Stimulated activated CD8-positive, alpha-beta memory T cell treated with anti-CD3 and anti-CD28 coated beads, Interleukin-4, amount 100 ng/mL, for 4 hours (primary cell): ENCODE measurements at places on chromosomes 7 and 10.

DNA sequence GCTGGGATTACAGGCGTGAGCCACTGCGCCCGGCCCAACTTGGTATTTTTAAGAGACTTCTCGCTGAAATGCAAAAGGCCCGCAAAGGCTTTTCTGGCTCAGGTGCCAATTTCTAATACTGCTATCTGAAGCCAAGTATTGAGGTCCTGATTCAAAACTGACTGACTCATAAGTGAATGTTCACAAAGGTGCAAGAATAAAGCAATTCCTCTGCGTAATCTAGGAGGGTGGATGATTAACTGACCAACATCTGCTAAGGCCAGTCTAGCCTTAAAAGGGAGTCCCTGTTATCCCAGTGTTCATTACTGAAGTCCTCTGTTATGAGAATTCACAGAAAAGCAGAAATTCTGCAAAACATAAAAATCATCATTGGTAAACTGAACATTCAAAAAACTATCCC, 111.4 kb downstream of the SRPK2 start:
- DNase-seq = no peak

GRCh38 chr7:139384611-139385010, 24.9 kb downstream of the LUC7L2 start:
- DNase-seq = no peak

- DNase-seq = no peak
Measured at GRCh38 chr7:147579148-147579547, 1011.4 kb upstream of the C7orf33 start.

DNA sequence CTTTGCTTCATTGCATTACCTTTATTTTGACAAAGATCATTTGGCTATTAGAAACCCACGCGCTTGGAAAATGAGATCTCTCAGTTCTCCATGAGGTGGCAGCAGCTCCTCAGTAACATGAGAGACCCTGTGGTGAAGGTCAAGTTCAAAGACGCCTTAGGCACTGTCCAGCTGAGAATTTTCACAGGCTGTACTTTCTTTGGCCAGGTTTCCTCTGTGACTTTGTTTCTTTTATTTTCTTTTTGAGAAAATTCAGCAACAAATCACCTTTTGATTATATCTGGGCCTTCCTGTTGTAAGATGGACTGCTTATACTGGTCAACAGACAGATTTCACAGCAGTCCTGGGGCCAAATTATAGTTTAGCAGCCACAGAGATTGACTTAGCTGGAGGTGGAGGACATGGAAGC, 54.5 kb downstream of the RAB18 start:
- no peak for DNase-seq

GRCh38 chr10:75788394-75789205, 357.2 kb downstream of the LRMDA start:
- no peak for DNase-seq

DNA sequence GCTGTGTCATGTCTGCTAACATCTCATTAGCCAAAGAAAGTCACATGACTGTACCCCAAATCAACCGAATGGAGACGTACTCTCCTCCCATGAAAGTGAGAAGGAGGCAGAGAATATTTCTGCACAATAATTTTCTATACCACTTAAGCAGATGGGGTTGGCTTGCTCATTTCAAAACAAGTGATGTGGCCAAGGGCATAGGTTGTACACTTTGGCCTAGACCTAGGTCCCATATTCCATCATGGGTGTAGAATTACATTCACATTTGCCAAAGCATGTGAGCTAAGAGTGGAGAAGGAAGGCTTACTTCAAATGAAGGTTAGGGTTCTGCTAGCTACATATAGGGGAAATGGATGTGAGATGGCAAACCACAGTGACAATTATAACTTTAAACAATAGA, 83.0 kb downstream of the ZNF365 start:
- no peak for DNase-seq

- DNase-seq = no peak
Measured at GRCh38 chr7:134780166-134780828, 863 bp downstream of the CALD1 start.

DNA sequence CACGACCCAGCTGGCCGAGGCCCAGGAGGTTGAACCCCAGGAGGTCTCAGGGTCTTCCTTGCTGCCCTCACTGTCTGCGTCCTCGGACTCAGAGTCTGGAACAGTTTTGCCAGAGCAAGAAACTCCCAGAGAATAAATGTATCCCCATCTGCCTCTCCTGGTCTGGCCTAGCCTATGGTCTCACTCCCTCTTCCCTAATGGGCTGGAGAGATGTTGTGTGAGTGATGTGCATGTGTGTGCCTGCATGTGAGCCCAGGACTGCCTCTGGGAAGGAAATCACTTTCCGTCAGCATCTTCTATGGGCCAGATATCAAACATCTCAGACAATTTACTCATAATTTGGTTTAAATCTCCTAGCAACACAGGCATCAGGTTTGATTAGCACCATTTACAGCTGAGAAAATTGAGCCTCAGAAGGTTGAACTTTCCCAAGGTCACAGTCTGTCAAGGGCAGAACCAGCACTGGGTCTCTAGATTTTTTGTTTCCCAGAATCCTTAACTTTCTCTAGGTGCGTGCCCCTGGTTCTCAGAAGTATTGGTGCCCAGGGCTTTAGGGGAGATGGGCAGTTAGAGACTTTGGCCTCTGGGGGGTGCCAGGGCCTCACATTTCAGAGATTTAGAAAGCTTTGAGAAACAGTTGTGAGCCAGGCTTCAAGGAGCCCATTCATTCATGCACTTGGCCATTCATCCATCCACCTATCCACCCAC, 4.9 kb downstream of the TMEM270 start:
- no peak for DNase-seq

- DNase-seq = no peak
Measured at GRCh38 chr10:89283936-89284475, 17.8 kb upstream of the IFIT2 start.

DNA sequence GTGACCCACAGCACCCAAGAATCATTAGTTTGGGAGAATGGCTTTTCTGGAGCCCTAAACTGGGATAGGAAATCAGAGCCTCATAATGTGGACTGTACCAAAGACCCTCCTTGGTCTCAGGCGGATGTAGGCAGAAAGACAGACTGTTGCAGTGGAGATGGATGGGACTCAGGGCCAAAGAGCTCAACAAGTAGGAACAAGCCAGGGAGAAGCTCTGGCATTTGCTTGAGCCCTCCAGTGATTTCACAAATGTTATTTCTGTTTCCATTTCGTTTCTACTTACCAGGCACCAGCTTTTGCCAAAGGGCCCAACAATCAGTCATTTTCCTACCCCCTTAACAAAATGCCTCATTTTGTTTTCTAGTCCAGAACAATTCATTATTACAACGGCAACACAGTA, 762.7 kb downstream of the KCNMA1 start:
- DNase-seq = no peak

DNA sequence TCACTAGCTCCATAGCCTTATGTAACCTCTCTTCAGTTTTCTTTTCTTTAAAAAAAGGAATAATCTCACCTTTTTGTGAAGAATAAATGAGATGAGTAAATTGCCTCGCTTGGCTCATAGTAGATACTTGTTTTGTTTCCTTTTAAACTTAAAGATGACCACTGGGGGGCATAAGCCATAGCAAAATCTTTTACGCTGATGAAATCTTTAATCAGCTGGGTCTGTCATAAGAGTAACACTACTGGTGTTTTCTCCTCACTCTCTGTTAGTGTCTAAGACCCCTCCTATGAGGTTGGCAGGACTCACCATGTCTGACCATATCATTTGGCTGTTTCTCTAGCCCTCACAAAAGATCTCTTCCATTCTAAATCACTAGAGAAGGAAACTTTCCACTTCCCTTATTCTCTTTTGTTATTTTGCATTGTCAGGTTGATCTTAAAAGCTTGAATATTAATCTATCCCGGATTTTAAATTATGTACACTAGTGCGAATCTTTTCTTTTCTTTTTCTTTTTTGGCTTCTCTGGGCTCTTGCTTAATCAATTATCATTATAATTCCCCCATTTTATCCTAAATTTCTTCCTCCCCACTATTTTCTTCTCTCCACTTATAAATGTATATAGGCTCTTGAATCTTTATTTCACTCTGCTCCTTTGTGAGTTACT, 12.5 kb downstream of the STAG3 start:
- DNase-seq = no peak

- no peak for DNase-seq
Measured at GRCh38 chr10:97701438-97702069, 12.0 kb upstream of the MARVELD1 start.
